Effector CD8-positive, alpha-beta T cell (primary cell): ENCODE measurements at places on chromosomes 7 and 10.

DNA sequence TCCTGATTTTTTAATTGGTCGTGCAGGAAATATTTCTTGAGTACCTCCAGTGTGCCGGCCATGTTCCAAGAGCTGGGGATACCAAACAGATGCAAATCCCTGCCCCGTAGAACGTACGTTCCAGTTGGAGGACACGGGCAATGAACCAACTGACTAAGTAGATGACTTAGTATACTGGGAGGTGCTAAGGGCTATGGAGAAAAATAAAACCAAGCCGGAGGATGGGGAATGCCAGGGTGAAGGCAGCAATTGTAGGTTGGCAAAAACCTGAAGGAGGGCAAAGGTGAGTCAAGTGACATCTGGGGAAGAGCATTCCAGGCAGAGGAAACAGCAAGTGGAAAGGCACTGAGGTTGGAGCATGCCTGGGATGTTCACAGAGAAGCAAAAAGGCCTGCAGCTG is 6.8 kb upstream of the VSIR start:
- DNase-seq: no peak

- DNase-seq: no peak
Measured at GRCh38 chr10:97844678-97845077, 5.0 kb upstream of the GOLGA7B start.

DNA sequence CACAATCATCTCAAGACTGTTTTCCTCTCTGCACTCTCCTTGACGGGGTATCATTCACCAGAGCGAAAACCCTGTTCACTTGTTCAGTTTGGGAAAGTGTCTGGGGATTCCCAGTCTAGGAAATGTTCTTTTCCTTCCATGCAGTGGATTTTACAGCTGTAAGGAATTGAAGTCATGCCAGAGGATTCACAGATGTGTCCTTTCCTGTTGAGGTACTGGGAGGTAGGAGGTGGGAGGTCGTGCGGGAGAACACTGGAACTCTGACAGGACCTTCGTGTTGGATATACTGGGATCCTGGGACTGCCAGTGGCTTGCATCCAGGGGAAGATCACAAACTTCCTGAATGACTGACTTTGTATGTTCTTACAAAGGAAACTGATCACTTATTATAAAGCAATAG is 185.5 kb downstream of the BMPER start:
- no peak for DNase-seq

DNA sequence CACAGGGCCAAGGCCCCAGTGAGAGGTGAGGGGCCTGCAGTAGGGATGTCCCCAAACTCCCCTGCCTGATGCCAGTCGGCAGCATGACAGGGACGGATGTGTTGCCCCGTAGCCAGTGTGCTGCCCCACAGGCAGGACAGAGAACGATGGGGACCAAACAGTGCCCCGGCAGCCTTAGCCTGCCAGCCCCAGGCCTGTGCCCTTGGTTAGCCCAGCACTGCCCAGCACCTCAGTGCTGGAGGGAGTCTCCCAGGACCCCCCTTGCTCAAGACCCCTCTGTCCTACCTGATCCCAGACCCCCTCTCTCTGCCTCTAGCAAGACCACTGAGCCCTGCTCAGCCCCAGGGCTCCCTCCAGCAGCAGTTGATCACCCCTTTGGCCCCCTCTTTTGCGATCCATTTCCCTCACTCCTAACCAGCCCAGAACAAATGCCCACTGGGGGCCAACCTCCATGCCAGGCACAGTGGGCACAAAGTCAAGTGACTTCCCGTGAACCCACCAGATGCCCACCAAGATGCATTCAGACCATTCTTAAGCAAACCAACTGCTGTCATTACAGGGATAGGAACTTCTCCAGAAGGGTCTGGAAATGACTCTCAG is 34.0 kb downstream of the OAT start:
- no peak for DNase-seq

GRCh38 chr7:117839507-117839906 is 33.7 kb downstream of the CTTNBP2 start:
- DNase-seq: no peak

- no peak for DNase-seq
Measured at GRCh38 chr7:3482147-3482921, 181.3 kb downstream of the SDK1 start.

DNA sequence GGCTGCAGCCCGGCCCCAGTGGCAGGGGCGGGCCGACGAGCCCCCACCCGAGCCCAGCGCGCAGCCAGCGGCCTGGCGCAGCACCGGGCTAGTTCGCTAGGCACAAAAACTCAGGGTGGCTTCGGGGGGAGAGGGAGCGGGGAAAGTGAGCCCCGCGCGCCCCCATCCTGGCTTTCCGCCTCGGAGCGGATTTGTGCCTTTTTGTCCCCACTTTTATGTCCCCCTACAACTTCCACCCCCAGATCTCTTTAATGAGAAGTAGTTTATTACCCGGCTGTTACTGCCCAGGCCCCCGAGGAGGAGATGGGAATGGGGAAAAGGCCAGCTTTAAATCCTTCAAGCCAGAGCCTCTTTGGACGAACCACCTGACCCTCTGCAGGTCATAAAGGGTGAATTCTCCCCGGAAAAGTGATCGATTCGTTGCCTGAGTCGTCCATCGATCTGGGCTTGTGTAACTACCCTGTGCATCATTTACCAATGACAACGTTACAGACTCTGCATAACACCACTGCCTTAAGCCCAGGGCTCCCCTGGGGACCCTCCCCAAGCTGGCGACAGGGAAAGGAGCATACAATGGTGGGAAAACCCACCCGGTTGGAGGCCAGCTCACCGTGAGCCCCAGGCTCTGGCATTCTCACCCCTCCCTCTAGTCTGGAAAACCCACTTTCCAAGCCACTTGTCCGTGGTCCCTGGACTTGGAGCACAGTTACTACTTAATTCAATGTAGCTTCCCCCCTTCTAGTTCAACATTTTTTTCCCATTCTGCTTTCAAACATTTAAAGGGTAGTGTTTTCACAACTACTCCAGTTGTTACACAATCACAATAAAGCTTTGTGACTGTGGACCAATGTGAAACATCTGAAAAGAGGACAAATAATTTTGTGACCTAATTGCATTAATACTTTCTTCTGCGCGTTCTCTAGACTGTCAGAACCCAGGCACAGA is 748 bp upstream of the SH3PXD2A start:
- no peak for DNase-seq

DNA sequence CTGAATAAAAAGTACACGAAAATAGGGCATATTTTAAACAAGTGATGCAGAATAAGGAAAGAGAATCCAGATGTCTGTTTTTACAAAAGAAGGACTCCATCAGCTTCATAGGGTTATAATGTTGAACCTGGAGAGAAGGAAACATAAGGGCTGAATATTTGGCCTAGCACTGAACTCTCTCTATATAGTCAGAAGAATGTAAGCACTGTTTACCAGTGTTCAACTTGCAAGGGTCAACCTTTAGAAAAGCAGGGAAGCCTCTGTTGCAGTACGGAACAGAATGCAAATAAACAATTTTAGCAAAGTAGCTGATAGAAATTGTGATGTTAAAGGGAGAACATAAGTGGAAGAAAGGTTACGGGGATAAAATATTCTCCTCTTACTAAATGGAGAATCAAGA is 16.2 kb downstream of the CDK6 start:
- no peak for DNase-seq

- no peak for DNase-seq
Measured at GRCh38 chr7:158419238-158419785, 168.3 kb downstream of the PTPRN2 start.

GRCh38 chr10:132109341-132110110 is 43.8 kb downstream of the JAKMIP3 start:
- no peak for DNase-seq

DNA sequence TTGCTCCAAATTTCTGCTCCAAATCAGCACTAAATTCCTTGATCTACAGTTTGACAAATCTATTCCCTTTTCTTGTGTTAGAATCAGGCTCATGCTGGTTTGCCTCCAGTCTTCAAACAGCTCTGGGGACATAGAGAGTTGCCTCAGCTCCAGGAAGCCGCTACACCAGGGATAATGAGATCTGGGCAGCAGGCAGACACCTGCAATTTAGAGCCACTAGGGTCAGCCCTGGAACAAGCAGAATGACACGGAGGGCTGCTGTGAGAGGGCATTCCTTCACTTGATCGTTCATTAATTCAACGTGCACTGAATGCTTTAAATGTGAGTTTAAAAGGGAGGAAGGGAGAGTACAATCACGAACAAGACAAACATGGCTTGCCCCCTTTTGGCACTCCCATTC is 3.7 kb upstream of the ELMO1 start:
- DNase-seq: no peak

GRCh38 chr10:62652564-62652963 is 152.0 kb upstream of the ADO start:
- no peak for DNase-seq

GRCh38 chr10:34889004-34889869 is 74.1 kb upstream of the PARD3 start:
- no peak for DNase-seq

DNA sequence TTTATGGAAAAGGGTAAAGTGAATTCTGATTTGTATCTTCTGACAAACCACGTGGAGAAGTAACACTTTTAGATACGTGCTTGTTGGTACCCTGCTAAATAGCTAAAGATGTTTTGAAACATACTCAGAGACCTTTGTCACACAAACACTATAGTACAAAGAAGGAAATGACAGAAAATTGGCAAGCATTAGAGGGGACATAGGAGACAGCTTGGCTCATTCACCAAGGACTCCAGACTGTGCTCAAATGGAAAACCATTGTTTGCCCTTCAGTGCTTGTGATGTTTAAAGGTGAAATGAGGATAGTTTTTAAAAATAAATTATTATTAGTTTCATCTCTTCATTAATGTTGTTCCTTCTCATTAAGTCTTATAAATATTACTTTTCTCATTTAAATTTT is 34.0 kb upstream of the CD36 start:
- DNase-seq: no peak

- no peak for DNase-seq
Measured at GRCh38 chr7:27147199-27148030, at the start of gene HOXA6. Gene HOXA6 (minus strand): TSS chr7:27147774. CDS start chr7:27147749, 25 bp downstream.

DNA sequence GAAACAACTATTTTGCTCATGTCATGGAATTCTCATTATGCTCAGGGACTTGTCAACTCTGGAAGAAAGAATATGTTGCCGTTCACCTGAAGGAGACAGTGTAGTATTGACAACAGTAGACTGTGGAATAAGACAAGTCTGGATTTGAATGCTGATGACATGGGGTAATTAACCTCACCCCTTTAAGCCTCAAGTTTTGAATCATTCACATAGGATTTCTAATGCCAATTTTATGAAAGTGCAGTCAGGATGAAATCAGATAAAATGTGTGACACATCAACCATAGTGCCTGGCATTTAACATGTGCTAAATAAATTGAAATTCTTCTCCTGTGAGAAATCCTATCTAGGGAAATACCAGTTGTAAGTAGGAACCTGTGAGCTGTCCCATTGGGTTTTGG is 305.8 kb downstream of the KIF20B start:
- no peak for DNase-seq

DNA sequence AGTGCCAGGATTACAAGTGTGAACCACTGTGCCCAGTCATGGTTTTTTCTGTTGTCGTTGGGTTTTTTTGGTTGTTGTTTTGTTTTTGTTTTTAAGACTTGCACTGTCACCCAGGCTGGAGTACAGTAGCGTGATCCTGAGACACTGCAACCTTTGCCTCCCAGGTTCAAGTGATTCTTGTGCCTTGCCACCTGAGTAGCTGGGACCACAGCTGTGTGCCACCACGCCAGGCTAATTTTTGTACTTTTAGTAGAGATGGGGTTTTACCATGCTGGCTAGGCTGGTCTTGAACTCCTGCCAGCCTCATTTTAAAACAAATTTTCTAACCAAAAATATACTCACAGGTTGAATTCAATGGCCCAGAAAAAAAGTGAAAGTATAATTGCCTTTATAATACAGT is 174.1 kb downstream of the AHR start:
- DNase-seq: no peak

- no peak for DNase-seq
Measured at GRCh38 chr7:70886547-70886946, 245.4 kb upstream of the GALNT17 start.

DNA sequence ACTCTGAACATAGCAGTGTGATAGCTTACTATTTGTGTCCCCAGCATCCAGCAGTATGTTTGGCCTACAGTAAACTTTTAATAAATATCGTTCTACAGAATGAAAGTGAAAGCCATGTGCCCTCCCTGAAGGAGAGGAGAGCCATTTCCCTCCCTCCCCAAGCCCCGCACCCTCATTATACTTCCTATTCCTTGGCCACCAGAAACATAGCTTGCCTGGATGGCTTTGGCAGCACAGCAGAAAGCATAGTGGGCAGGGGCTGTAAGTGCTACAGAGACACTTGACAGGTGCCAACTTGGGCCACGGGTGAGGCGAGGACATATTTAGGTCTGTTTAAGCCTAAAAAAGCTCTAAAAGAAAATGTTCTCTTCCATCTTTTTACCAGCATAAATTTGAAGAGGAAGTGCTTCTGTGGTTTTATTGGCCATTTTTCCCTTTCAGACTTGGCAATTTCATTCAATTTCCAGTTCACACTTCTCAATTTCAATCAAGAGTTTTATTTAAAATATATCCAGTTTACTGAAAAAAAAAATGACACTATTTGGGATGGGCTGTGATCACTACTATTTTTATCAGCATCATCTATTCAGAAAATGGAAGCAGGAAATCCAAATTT is 12.7 kb downstream of the HHEX start:
- DNase-seq: no peak

DNA sequence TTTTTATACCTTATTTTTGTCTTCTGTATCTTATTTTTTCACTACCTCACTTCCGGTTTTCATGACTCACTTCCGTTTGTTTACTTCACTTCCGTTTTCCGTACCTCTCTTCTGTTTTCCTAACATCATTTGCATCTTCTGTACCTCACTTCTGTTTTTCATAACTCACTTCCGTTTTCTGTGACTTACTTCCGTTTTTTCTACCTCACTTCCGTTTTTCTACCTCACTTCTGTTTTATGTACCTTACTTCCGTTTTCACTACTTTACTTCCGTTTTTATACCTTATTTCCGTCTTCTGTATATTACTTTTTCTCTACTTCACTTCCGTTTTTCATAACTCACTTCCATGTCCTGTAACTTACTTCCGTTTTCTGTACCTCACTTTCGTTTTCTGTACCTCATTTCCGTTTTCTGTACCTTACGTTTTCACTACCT is 492.5 kb upstream of the AKR1E2 start:
- DNase-seq: no peak

GRCh38 chr7:80324032-80324431 is 187.8 kb downstream of the GNAT3 start:
- no peak for DNase-seq

DNA sequence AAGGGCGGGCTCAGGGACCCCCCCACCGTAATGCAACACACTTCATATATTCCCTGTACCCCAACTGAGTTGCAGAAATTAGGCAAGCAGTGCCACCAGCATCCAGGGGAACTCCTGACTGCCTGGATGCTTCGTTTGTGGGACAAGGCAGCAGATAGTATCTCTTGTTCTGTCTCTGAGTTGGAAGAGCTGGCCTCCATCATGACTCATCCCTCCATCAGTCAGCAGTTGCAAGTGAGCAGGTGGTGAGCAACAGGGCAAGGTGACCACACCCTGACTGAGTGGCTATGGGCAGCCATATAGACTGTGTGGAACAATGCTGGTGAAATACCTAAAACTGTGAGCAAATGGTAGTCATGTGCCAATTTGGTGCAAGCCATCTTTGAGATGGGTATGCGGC is 22.8 kb upstream of the ADAMTS14 start:
- DNase-seq: no peak

- DNase-seq: no peak
Measured at GRCh38 chr10:81027223-81027622, 489.5 kb downstream of the SH2D4B start.
